ENCODE measurements at places on chromosomes 16 and 17. TPM values are rescaled to one million over a fixed set of nuclear protein-coding genes. Genes with fewer than 3 reads are reported as not detected.
A peak's percentile ranks its signal among the peaks of the same experiment; 100 is the strongest.

The KRTAP4-6 gene
- not detected for total RNA-seq

The CAPNS2 gene
- 0.26 TPM for total RNA-seq

The ABCC3 gene
- total RNA-seq, result 50.2 TPM

The TEKT1 gene
- total RNA-seq, result not detected

The MGAT5B gene
- total RNA-seq, result 4.9 TPM

The GJD3 gene
- not detected for total RNA-seq

The TNFRSF17 gene
- not detected for total RNA-seq

- no peak for DNase-seq
Measured at GRCh38 chr17:15133143-15133542, 132.0 kb downstream of the PMP22 start.

DNA sequence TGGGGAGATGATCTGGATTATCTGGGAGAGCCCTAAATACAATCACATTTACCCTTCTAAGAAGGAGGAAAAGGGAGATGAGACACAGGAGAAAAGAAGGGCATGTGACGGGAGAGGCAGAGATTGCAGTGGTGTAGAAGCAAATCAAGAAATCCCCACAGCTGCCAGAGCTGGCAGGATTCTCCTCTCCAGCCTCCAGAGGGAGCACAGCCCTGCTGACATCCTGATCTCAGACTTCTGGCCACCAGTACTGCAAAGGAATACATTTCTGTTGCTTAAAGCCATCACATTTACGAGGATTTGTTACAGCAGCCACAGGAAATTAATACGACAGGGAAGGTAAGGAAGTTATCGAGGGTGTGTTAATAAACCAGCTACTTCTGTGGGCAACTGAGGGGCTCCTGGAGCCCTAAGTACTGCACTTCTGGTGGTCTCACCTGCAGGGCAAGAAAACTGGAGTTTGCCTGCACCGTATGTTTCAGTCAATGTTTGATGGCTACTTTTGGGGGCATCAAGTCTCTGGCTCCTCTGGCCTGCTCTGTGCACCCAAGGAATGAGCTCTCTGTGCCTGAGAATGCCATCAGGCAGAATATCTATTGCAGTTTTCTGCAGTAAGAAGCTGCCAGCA lies 22.9 kb upstream of the CDH13 start:
- DNase-seq, result peak; percentile 47

- no peak for DNase-seq
Measured at GRCh38 chr17:74922172-74922571, 883 bp downstream of the USH1G start.

DNA sequence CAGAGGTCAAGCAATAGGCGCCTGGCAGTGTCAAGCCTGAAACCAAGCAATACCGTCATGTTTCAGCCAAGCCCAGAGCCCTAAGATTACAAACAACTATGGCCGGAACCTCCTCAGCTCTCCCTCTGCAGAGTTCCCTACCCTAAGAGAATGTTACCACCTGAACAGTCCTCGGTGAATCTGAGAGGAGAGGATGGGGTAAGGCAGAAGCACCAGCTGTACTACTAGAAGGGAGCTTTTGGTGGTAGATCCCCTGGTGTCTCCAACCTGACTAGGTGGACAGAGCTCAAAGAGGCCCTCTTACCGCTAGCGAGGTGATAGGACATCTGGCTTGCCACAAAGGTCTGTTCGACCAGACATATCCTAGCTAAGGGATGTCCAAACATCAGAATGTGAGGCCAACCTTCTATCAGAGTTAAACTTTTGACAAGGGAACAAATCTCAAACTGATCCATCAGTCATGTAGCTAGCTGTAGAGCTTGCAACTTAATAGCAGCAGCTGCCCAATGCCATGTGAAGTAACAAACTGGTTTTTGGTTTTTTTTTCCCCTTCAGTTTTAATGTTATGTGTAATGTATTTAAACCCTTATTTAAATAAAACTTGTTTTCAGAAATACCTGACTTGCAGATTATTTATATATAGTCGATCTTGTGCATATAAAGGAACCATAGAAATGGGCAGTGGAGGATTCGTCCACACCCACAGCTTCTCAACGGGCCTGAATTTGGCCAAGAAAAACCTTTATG lies 2.5 kb downstream of the EIF1 start:
- DNase-seq, result no peak

- peak; percentile 6 for DNase-seq
Measured at GRCh38 chr17:10579270-10579669, 29.8 kb upstream of the MYH2 start.

- DNase-seq, result no peak
Measured at GRCh38 chr16:50466170-50466569, 82.0 kb upstream of the NKD1 start.

GRCh38 chr16:30628628-30629540 lies 18.7 kb upstream of the ZNF689 start:
- peak; percentile 84 for DNase-seq

DNA sequence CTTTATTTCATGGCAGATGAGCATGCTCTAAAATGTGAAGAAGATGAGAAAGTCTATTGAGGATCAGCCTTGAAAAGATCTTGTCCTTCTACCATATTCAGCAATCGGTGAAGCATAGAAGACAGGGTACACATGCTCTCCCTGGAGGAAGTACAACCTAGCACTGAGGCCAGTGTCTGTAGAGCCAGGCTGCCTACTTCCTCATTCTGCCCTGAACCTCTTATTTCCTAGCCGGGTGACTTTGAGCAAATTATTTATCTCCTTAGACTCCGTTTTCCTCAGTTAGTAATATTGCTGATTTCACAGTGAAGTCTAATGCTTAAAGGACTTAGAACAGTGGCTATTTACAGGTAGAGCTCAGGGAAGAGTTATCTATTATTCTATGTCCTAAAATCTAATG lies 58.4 kb downstream of the TMEM100 start:
- no peak for DNase-seq

DNA sequence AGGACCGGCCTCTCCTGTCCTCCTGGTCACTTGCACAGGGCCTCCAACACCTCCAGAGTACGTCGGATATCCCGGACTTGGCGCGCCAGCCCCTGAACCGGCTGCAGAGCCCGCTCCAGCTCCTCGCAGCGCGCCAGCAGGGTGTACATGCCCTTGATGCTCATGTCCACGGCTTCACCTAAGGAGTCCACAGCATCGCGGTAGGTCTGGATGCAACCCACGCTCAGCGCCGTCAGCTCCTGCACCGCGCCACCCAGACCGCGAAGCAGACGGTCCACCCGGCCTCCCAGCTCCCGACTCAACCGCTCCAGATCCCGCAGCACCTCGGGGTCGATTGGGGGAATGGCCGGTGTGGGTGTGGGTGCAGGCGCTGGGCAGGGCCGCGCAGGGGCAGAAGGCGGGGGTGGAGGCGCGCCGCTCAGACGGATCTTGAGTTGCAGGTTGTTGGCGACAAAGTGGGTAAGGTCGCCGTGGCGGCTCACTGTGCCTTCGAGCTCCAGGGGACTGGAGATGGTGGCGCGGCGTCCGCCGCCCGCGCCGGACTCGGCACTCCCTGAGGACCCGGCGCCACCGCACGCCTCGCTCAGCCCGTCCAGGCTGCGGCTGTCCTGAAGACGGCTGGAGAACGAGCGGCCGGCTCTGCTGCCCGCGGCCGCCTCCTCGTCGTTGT lies 804 bp downstream of the BORCS6 start:
- DNase-seq, result no peak

DNA sequence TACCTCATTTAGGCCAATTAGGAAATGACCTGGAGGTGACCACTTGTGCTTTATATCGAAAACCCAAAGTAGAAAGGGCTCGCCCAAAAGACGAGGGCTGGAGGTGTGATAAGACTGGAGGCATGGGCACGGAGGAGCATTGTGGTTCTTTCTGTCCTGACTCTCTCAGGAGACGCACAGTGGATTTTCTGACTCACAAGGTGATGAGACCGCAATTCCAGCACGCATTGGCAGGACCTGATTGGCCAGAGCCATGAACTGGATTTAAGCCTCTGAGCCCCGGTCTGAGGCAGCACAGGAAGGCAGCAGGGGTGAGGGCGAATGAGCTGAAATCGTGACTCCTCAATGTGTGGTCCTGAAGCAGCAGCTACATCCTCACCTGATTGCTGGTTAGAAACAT lies 559.1 kb upstream of the SALL1 start:
- DNase-seq, result no peak

DNA sequence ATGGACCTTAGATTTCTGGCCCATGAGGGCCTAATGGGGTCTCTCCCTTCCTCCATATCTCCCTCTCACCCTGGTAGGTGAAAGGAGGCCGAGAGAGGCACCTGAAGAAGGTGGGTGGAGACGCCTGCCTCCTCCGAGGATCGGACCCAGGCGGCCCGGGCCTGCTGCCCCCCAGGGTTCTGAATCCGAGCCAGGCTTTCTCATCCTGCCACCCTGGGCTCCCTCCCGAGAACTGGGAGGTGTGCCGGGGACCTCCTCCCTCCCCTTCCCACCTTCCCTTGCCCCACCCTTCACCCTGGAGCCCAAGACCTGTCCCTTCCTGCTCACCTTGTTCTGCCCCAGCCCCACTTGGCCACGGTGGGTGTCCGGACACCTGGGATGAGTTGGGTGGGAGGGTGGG lies 5.0 kb downstream of the FBXL19 start:
- DNase-seq, result no peak

DNA sequence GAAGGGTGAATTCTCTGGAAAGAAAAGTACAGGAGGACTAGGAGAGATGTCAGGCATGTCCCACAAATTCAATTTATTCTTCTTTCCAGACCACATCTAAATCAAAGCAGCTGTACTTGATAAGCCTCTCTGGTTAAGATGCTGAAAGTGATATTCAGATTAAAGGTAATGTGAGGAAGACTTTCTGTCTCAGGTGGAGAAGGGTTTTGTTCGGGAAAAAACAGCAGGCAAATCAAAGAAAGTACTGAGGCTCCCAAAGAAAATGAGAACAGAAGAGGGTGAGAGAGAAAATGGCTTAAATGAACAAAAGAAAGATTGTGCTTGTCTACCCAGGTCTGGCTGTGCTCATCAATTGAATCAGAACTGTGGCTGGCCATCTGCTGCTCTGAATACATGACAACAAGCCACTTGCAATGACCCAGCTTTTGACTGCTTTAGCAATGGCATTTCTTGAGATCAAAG lies 55.6 kb downstream of the MMD start:
- DNase-seq, result no peak

DNA sequence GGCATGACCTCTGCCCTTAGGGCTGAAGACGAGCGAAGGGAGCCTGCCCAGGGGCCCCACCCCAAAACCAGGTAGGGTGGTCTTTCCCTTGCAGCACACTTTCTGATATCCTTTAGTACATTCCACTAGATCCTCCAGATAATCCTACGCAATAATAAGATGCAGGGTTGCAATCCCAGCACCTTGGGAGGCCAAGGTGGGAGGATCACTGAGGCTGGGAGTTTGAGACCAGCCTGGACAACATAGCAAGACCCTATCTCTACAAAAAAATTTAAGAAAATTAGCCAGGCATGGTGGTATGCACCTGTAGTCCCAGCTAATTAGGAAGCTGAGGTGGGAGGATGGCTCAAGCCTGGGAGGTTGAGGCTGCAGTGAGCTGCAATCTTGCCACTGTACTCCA lies 34.9 kb upstream of the MLKL start:
- DNase-seq, result no peak

- DNase-seq, result peak; percentile 59
Measured at GRCh38 chr17:32161506-32162365, 19.4 kb downstream of the RHOT1 start.

GRCh38 chr17:13647543-13648021 lies 45.9 kb upstream of the HS3ST3A1 start:
- DNase-seq, result no peak

GRCh38 chr16:79188739-79189122 lies 411.8 kb downstream of the MAF start:
- DNase-seq, result no peak

DNA sequence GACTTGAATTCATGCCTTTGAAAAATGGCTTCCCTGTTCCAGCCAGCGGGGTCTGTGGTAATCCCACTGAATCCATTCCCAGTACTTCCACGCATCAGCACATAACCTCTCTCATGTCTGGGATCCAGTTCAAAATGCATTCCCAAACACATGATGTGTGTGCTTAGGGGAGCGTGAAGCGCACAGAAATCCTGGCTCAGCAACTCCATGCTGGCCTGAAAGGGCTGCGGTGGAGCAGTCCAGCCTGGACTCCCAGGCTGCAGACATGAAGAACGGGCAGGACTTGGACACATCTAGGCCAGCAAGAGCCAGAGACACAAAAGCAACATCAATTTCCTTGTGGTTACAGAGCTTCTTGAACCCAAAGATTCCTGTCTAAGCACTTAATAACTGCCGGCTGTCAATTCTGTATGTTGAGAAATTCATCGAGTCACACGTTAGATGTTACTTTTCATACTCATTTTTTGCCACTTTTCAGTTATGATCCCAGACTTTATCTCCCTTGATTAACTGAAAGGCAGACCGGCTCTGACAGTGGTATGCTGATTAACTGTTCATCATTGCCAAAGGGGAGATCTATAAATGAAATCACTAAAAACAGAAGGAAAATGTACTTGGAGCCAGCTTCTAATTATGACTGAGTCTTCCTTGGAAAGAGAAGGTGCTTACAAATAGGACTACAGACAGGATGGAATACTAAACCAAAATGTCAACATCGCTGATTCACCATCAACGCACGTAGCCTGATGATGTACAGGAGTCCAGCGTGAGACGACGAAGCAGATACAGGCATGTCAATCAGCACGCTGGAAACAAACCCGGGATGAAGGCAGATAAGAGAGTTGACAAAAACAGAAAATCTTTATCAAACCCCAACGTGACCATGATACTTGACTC lies 23.0 kb downstream of the NSMCE1 start:
- DNase-seq, result peak; percentile 83

- DNase-seq, result no peak
Measured at GRCh38 chr16:50273888-50274325, 7.6 kb downstream of the ADCY7 start.

DNA sequence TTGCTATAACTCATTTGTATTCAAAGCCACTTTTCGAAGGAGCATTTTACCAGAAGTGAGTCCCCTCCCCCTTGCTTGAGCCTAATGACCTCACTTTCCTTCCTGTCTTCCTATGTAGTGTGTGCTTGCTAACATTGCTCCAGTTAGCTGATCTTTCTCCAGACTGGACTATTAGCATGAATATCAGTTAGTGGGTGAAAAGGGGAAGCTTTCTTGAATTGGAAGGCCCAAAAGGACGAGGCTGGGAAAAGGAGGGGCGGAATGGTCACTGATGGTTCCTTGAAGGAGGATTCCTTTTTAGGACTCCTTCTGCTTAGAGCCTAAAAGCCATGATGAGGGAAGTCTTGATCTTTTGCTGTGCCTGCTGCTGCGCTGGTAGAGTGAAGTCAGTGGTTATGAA lies 11.9 kb downstream of the MAP3K3 start:
- no peak for DNase-seq

GRCh38 chr16:85465328-85466303 lies 147.5 kb upstream of the GSE1 start:
- DNase-seq, result peak; percentile 2

- DNase-seq, result peak; percentile 53
Measured at GRCh38 chr16:56932721-56933619, 1.0 kb downstream of the HERPUD1 start.

Measured in PC-3 (cell line).